ENCODE measurements at places on chromosomes 6 and 20. TPM values are rescaled to one million over a fixed set of nuclear protein-coding genes. Genes with fewer than 3 reads are reported as not detected.

DNA sequence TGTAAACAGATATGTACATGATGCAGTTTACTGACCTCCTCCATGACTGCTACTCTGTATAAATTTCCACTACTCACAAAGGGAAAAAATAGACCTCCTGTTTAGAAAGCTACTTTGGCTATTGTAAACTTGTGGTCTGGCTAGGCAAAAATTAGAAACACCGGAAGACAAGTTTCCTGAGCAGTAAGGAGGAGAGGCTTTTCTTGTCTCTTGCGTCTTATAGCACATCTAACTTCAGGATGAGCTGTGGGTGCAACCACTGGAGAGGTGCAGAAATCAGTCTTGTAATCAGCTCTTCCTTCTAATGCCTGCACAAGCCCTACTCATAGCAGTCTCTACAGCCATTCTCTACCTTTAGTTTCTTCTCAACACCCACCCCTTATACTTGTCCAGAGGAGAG, 296.5 kb upstream of the SLC35B3 start:
- no peaks in the 10 kb centered on the region for H3K27me3 ChIP-seq
- no peaks in the 10 kb centered on the region for H3K36me3 ChIP-seq
- H3K4me3 ChIP-seq: no peak overlapping the region

DNA sequence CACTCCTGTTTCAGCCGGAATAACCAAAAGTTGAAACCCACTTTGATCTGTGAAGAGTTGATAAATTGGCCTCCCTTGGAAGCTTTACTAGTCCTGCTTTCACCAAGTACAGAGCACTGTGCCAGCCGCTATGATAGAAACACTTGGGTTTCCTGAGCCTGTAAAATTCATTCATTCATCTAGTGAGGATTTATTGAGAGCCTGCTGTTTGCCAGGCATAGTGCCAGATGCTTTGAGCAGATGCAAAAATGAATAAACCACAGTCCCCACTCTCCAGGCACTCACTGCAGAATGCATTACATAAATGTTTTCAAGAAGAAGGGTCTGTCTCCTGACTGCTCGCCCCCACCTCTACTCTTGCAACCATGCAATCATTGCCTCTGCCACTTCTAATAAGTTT, 25.3 kb upstream of the TMEM217 start:
- H3K36me3 ChIP-seq: peaks cover 2% of the 10 kb centered on the region
- no peaks in the 10 kb centered on the region for H3K27me3 ChIP-seq
- no peak for DNase-seq
- H3K4me1 ChIP-seq: no peaks in the 10 kb centered on the region

DNA sequence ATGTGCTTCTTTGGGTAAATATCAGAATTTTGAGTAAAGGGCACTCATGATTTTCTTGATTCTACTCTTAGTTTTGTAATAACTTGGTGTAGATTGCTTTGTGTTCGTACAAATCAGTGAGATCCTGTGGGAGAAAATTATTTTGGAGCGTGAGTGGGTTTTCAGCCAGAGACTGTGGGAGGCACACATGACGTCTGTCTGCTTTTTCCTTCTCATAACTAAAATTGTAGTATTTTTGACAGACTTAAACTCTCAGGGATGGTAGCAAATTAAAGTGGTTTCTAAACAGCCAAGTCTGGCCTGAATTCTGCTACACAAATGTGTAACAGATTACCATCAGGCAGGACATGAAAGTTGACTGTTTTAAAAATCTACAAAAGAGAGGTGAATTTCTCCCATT, 222.6 kb downstream of the OTOR start:
- DNase-seq: no peak
- H3K4me1 ChIP-seq: no peaks in the 10 kb centered on the region
- no peaks in the 10 kb centered on the region for H3K36me3 ChIP-seq

DNA sequence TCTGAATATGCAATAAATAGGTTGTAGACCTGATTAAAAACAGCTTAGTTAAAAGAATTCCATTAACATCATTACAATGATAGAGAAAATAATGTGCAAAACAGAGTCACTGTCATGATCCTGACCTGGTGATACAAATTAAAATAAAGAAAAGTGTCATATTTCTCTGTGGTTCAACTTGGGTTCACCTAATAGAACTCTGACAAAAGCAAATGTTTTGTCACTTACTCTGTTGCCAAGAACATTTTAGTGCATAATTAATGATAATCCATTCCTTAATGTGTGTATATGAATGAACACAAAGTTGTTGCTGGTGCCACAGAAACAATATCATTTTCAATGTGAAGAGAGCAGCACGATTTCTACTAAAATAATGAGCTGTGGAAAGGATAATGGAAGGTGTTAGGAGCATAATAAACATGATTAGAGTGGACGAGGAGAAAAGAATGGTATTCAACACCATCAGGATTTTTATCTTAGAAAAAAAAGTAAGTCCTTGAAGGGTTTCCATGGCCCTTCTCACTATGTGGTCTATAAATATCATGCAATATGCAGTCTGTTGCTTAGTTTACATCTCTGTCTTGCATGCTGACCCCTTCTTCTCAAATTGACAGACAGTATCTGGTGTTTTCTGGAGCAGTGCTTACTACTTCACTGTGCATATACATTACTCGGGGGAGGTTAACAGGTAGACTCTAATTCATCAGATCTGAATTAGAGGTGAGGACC, 656.6 kb upstream of the MMS22L start:
- no peaks in the 10 kb centered on the region for H3K36me3 ChIP-seq
- no peaks in the 10 kb centered on the region for H3K27me3 ChIP-seq
- H3K4me1 ChIP-seq: no peaks in the 10 kb centered on the region

- H3K4me1 ChIP-seq: no peaks in the 10 kb centered on the region
- no peaks in the 10 kb centered on the region for H3K27me3 ChIP-seq
- peak overlapping the region; percentile 53 for H3K27ac ChIP-seq
- no peak for DNase-seq
- no peaks in the 10 kb centered on the region for H3K36me3 ChIP-seq
- H3K4me3 ChIP-seq: no peak overlapping the region
Measured at GRCh38 chr6:5557506-5557905, 296.2 kb downstream of the FARS2 start.

Gene MYH7B
- total RNA-seq: not detected

DNA sequence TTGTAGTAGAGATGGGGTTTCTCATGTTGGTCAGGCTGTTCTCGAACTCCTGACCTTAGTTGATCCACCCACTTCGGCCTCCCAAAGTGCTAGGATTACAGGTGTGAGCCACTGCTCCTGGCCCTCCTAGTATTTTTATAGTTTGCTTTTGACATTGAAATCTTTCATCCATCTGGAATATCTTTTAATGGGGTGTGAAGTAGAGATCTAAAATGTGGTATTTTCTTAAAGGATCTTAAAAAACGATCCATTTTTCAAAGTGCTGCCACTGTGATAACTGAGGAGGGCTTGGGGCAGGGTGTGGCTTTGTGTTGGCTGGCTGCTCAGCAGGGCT, 23.1 kb downstream of the CDS2 start:
- no peak for DNase-seq
- H3K27me3 ChIP-seq: no peaks in the 10 kb centered on the region
- H3K36me3 ChIP-seq: no peaks in the 10 kb centered on the region
- peak overlapping the region; percentile 87 for H3K27ac ChIP-seq
- H3K4me3 ChIP-seq: no peak overlapping the region
- H3K4me1 ChIP-seq: peaks cover 37% of the 10 kb centered on the region

Gene CDH4
- total RNA-seq: not detected

Gene OPN5
- total RNA-seq: not detected

DNA sequence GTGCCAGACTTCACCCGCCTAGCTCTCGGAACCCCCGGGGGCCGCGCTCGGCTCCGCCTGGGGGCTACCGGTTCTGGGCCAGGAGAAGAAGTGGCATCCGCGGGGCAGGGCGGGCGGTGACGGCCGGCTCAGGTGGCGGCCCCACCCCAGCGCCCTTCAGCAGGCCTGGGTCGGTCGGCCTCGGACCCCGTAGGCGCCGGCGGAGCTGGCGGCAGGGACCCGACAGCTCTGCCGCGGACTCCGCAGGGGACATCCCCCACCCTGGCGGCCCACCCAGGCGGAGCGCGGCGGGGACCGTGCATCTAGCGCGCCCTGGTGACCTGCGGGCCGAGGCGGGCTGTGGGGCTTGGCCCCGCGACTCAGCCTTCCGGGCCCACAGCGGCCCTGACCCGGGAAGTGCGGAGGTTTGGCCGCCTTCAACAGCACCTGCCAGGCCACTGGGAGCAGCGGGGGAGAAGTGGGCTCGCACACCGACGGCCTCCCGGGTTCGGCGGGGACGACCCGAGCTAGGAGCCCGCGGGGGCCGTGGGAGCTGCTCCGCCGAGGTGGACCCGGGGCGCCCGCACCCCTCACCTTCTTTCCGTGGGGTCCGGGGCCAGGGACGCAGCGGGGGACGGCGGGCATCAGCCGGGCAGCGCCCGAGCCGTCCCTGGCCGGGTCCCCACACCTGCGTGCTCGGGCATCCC, 87.1 kb downstream of the TMEM242 start:
- H3K4me1 ChIP-seq: peaks cover 15% of the 10 kb centered on the region
- no peak overlapping the region for H3K27ac ChIP-seq
- peaks cover 49% of the 10 kb centered on the region for H3K27me3 ChIP-seq
- DNase-seq: no peak

DNA sequence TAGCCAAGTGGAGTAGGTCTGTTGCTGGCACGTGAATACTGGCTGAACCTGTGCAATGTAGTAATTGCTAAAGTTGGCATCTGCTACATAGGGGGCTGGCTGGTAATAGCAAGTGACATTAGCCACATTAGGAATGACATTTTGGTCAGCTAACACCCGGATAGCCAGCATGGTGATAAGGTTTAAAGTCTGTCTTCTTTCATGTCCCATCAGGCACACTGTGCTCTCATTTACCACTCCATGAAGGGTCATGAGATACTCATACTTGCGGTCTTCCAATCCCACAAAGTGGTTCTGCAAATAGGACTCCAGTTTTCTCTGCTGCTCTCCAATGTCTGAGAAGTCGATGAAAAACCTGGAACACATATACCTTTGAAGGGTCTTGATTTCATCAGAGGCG, 2.8 kb downstream of the TENT5A start:
- H3K27me3 ChIP-seq: no peaks in the 10 kb centered on the region
- DNase-seq: no peak
- peak overlapping the region; percentile 63 for H3K4me3 ChIP-seq
- H3K36me3 ChIP-seq: peaks cover 5% of the 10 kb centered on the region

DNA sequence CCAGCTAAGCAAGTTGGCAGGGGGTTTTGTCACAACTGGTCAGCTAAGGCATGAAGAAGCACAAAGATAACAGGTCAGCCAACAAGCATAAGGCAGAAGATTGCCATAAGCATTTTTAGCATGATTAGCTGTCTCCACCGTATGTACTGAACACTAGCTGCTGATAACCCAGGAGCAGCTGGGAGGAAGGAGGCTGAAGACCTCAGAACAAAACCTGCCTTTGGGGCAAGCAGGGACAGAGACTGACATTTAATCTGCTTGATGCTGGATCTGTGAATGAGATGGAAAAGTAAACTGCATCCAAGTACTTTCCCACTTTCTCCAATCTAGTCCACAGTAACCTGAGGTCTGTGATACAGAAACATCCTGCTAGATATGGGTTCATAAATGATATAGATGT, 353.0 kb upstream of the MAP3K7 start:
- DNase-seq: no peak
- H3K4me1 ChIP-seq: no peaks in the 10 kb centered on the region
- no peaks in the 10 kb centered on the region for H3K27me3 ChIP-seq
- H3K27ac ChIP-seq: no peak overlapping the region
- H3K36me3 ChIP-seq: no peaks in the 10 kb centered on the region

Gene SLA2
- not detected for total RNA-seq

DNA sequence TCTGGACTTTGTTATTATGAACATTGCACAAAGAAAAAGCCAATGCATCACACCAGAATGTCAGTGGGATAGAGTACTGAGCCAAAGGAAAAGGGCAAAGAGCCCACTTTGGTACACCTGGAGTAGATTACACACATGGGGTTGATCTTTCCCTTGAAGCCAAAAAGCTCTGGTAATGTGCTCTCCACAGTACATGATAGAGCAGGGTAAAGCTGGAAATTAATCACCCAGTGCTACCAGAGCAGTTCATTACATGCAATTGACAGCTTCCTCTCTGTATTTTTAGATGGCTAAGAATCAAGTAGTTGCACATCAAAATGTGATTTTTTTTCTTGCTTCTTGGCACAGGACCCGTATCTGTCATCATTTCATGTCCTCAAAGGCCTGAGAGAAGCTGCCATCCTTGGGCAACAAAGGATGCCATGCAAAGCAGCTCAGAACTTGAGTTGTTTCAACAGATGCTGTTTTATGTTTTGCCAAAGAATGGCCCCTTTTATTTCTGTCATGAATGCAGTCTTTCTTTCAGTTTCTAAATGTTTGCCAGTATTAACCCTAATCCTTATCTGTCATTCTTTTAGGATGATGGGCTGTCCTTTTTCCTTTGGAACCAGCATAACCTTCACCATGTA, 88.1 kb downstream of the HDGFL1 start:
- H3K36me3 ChIP-seq: no peaks in the 10 kb centered on the region
- no peak for DNase-seq
- H3K4me3 ChIP-seq: no peak overlapping the region
- H3K27ac ChIP-seq: peak overlapping the region; percentile 75
- peaks cover 42% of the 10 kb centered on the region for H3K4me1 ChIP-seq
- H3K27me3 ChIP-seq: no peaks in the 10 kb centered on the region

DNA sequence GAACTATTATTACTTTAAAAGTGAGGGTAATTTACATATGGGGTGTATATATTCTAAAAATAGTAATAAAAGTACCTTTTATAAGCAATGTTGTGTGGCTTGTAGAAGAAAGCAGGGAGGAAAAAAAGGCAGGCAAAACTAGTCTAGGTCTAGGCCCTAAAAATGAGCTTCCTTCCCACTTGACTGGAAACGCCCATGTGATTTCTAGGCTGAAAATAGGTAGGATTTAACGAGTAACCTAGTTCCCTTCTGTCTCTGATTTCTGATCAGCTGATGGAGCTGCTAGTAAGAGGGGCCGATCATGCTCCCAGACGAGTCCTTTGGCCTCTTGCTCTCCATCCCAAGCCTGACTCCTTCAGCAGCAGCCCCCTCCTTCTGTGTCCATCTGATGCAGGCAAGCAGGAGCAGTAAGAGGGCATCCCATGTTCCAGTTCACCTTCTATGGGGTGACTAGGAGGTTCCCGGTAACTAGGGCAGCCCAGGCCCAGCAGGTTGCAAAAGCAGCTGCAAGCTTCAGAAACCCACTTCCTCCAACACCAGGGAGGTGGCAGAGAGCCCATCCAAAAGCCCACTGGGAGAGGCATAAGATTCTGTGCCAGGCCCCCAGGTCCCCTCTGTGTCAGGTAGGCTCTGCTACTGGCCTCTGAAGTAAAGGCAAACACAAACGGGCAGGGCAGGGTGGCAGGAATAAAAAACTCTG, 24.4 kb downstream of the TBC1D20 start:
- H3K27me3 ChIP-seq: no peaks in the 10 kb centered on the region
- DNase-seq: no peak
- no peaks in the 10 kb centered on the region for H3K36me3 ChIP-seq
- H3K4me1 ChIP-seq: no peaks in the 10 kb centered on the region

GRCh38 chr6:21143645-21144044, 449.9 kb upstream of the SOX4 start:
- no peak overlapping the region for H3K27ac ChIP-seq
- no peak overlapping the region for H3K4me3 ChIP-seq
- no peak for DNase-seq
- no peaks in the 10 kb centered on the region for H3K27me3 ChIP-seq
- no peaks in the 10 kb centered on the region for H3K36me3 ChIP-seq

DNA sequence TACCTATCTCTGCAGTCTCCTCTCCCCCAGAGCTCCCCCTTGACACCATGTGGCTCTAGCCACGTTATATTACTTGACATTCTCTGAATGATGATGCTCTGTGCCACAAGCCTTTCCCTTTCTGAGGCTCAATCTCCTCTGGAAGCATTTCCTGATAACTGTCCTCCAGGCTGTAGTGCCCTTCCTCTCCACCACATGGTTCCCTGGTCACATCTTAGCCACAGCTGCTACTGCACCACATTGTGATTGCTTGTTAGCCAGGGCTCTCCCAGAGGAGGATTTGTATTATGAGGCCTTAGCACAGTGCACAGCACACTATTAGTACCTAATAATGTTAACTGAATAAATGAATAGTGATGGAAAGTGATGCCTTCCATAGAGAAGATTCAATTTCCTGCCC, 63.9 kb upstream of the RCAN2 start:
- DNase-seq: no peak
- H3K4me3 ChIP-seq: no peak overlapping the region
- H3K36me3 ChIP-seq: no peaks in the 10 kb centered on the region
- H3K4me1 ChIP-seq: no peaks in the 10 kb centered on the region

All from hepatocyte (in vitro differentiated cells).